Colonic mucosa (tissue), 4 donors: ENCODE measurements at places on chromosomes 5 and 9.

- peak; percentile 68 for DNase-seq
These were observed 2.1 kb downstream of the SEPTIN8 start for GRCh38 chr5:132774896-132775295.

DNA sequence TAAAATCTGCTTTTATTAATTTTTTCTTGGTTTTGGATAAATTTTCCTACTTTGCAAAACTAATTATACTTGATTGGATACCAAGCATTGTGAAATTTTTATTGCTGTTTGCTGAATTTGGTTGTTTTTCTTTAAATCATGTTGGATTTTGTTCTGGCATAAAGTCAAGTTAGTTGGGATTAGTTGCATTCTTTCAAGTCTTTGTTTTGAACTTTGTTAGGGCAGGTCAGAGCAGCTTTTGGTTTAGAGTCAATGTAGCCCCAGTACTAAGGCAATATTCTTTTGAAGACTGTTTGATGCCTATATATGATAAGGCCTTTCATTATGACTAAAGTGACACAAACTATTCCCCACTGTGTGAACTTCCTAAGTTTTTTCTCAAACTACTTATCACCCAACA lies 531.1 kb downstream of the RASEF start:
- no peak for DNase-seq

DNA sequence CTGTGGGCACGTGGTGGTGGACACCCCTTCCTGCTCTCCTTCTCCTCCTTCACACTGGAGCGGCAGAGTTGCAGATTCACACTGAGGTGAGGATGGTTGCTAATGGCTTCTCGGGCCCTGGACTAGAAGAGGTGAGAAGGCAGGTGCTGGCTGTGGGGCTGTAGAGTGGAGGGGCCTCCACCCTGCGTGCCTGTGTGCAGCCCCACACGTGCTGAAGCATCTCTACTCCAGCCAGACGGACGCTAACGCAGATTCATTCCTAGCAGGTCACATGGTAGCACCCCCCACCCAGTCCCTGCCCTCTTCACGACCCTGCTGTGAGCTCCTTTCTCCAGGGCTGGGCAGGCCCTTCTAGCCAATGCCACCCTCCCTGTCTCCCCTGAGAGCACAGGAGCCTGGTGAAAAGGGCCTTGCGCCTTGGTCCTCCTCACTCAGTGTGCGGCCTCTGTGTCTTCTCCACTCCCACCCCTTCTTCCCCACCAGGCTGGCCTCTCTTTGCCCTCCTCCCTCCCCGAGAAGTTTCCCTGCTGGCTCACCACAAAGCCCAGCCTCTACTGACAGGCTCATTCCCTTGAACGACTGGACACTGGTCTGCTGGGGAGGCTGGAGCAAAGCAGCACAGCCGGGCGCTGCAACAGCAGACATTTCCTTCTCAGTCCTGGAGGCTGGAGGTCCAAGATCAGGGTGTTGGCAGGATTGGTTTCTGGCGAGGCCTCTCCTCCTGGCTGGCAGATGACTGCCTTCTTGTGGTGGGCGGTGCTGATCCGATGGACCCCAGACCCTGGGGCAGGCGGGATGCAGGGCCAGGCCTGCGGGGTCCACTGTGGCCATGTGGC lies 14.2 kb downstream of the CACNA1B start:
- DNase-seq, result no peak

DNA sequence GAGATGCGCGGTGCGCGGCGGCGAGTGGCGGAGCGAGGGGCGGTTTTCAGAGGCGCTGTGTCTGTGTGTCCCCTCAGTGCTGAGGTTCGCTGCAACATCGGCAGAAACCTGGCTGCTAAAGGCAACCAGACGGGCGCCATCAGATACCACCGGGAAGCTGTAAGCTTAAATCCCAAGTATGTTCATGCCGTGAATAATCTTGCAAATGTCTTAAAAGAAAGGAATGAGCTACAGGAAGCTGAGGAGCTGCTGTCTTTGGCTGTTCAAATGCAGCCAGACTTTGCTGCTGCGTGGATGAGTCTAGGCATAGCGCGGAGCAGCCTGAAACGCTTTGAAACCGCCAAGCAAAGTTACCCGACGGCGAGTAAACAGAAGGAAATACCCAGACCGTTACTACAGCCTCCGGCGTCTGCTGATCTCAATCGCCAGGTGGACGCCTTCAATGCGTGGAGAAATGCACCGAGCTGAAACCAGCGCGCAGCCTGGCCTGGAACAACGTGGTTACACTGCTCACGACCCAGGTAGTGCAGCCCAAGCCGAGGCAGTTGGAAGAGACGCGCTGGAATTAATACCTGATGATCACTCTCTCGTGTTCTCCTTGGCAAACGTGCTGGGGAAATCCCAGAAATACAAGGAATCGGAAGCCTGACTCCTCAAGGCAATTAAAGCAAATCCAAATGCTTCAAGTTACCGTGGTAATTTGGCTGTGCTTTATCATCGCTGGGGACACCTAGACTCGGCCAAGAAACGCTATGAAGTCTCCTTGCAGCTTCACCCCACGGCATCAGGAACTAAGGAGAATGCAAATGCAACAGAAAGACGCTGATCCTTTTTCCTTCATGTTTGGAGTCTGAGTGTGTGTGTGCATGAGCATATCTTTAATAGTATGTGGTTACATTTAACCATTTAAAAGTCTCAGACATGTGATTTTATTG lies 15.9 kb downstream of the OR2V1 start:
- no peak for DNase-seq

GRCh38 chr9:134175808-134176598 lies 11.6 kb upstream of the RNU6ATAC start:
- DNase-seq, result no peak

GRCh38 chr5:106367281-106367680 lies 1303.5 kb downstream of the EFNA5 start:
- no peak for DNase-seq

GRCh38 chr9:130143958-130144366 lies 28.2 kb upstream of the NCS1 start:
- no peak for DNase-seq

DNA sequence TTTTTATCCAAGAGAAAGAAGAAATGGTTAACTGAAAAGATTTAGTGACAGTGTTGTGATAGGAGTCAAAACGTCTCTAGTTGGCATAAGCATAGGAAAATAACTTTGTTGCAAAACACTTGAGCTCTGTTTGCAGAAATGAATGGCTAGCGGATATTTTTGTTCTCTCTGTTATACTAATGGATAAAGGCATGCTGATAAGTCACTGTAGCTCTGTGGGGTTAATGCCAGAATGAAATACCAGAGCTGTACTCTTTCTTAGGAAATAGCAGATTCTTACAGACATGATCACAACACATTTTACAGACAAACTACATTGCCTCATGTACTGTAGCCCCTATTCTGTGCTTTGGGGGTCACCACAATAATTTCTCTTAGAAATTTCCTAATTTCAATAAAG lies 202.8 kb downstream of the DMRTA1 start:
- DNase-seq, result no peak

DNA sequence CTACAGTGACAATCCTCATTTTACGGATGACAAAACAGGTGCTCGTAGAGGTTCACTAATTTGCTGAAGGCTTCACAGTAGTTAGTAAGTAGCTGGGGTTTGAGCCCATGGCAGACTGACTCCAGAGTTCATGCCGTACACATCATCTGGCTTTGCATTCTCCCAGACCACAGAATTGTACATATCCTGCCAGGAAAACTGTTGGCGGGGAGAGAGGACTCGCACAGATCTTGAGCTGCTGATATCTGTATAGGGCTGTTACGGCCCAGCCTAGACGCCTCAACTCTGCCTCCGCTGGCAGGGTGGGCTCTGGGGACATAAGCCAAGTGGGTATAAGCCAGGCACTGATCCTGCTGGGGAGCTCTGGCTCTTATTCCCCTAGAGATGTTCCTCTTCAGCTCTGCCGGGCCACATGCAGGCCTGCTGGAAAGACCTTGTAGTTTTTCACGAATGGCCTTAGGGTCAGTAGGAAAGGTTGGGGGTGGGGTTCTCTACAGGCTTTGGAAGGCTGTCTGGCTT lies 16.3 kb downstream of the LARP1 start:
- DNase-seq, result no peak

DNA sequence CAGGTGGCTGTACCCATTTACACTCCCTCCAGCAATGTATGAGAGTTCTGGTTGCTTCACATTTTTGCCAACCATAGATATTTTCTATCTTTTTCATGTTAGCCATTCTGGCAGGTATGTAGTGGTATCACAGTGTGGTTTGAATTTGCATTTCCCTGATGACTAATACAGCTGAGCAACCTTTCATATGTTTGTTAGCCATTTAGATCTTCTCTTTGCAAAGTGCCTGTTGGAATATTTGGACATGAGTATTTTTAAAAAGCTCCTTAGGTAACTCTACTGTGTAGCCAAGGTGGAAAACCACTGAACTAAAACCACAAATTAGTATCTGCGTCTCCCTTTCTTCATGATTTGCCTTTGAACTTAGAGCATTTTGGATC lies 31.9 kb downstream of the IRF1 start:
- DNase-seq, result no peak

- DNase-seq, result no peak
These were observed 245.4 kb downstream of the EBF1 start for GRCh38 chr5:158854260-158854783.

DNA sequence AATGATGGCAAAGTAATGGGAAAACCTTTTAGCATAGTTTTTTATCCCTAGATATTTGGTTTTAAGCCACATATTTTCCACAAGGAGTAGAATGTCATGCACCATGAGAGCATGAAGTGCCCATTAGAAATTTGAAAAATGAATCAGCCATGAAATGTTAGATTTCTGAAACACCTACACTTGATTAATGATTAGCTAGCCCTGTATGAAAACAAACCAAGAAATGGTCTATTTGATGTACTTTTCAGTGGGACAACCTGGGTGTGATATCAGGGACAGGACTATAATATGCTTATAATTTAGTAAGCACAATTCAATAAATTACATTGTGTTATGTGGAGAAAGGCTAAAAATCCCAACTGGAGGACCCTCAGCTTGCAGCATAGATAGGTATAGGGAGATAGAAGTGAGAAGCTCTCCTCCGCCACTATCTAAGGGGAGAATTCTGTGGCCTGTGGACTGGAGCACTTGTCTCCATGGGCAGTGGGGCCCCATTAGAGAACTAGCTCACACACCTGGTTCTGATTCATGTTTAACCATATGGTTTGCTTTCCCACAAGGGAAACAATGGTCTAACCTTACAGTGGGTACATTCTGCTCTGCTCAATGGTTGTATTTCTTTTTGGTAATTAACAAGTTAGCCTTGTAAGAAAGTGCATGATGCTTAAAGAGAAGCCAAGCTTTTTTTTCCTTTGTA lies 35.2 kb downstream of the NUP214 start:
- no peak for DNase-seq

GRCh38 chr9:14289916-14290315 lies 24.0 kb downstream of the NFIB start:
- no peak for DNase-seq

DNA sequence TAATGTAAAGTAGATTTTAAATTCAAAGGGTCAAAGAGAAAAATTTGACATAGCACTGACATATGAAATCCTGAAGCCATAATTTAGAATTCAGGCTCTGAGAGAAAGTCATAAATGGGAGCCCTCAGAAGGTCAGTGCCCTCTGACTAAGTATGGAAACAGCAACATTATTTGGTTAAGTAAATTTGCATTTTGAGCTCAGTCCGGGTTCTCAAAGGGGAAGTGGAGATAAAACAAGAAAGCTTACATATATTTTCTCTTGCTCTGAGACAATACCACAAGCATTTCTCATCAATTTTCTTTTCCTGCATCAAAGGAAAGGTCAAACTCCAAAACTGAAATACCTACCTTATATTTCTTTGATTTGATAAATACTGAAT lies 348.0 kb downstream of the SEMA5A start:
- no peak for DNase-seq

GRCh38 chr5:68272289-68272688 lies 56.7 kb downstream of the PIK3R1 start:
- no peak for DNase-seq

GRCh38 chr5:35483191-35483590 lies 134.5 kb upstream of the SPEF2 start:
- no peak for DNase-seq

GRCh38 chr5:137758121-137758520 lies 4.0 kb upstream of the HNRNPA0 start:
- no peak for DNase-seq

- DNase-seq, result no peak
These were observed 10.3 kb upstream of the STX17 start for GRCh38 chr9:99896119-99896518.

- DNase-seq, result no peak
These were observed 25.4 kb downstream of the FBXO10 start for GRCh38 chr9:37550781-37551180.

DNA sequence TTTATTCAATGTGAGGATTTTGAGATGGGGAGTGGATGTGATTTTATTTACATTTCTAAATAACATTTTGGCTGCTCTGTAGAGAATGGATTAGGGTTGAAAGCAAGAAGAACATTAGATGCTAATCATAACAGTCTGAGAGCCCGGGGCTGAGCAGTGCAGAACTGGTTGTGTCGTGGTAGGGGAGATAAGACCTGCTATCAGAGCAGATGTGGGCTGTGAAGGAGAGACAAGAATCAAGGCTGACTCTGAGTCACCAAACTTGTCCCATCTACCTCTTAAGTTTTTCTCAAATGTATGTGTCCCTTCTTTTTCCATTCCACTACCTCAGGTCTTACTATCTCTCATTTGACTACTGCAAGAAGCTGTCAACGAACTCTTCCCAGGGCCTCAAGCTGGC lies 35.4 kb upstream of the SLC28A3 start:
- no peak for DNase-seq

DNA sequence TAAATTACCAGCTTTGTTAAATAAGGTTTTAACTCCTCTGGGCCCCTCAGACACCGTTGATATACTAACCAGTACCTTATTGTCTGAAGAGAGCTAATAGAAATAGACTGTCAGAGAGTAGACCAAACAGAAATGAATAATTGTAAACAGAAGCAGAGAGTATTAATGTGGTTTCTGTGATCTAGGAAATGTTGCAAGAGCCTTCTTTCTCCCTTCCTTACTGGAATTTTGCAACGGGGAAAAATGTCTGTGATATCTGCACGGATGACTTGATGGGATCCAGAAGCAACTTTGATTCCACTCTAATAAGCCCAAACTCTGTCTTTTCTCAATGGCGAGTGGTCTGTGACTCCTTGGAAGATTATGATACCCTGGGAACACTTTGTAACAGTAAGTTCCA lies 5.1 kb downstream of the TYRP1 start:
- no peak for DNase-seq

DNA sequence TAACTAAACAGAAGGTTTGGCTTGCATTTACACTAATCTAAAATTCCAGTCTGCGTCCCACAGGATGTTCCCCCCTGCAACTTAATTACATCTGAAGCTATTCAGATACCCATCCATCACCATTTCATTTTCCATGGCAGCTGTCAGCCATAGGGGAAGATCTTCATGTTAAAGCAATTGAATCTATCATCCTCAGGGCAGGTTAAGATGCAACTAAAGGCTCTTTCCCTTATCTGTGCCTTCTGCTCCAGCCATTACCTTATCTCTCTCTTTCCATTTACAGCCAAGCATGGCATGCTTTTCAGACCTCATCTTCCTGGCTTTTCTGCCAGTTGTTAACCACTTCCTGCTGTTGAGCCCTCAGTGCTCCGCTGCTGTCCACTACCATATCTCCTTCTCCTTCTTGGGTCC lies 15.8 kb upstream of the HACD4 start:
- DNase-seq, result no peak
